GM12891 (cell line): ENCODE measurements at places on chromosomes 5 and 9.

DNA sequence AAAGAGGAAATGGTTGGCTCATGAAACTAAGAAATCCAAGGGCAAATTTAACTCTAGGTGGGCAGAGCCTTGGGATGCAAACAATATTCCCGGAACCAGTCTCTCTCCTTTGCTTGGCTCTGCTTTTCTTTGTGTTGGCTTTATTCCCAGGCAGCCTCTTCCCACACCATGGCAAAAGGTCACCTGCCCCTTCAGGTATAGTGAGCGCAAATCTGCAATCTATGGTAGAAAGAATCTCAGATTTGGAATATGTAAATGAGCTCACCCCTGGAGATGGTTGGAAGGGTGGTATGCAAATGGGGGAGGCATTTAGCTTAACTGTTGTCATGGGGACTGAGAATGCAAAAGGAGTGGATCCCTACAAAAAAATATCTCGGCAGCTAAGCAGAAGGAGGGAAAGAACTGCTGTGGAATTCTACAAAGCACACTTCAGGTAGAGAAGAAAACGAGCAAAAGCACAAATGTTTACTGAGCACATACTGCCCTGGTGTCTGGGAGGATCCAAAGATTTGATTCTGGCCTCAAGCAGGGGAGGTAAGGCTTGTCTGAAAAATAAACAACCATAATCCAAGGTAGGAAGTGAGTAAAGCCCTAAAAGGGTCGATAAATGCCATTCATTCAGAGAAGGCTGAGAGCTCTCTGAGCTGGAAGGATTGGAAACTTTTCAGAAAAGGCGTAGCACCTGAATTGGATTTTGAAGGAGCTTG is 139.7 kb downstream of the TLE1 start:
- DNase-seq, result no peak

DNA sequence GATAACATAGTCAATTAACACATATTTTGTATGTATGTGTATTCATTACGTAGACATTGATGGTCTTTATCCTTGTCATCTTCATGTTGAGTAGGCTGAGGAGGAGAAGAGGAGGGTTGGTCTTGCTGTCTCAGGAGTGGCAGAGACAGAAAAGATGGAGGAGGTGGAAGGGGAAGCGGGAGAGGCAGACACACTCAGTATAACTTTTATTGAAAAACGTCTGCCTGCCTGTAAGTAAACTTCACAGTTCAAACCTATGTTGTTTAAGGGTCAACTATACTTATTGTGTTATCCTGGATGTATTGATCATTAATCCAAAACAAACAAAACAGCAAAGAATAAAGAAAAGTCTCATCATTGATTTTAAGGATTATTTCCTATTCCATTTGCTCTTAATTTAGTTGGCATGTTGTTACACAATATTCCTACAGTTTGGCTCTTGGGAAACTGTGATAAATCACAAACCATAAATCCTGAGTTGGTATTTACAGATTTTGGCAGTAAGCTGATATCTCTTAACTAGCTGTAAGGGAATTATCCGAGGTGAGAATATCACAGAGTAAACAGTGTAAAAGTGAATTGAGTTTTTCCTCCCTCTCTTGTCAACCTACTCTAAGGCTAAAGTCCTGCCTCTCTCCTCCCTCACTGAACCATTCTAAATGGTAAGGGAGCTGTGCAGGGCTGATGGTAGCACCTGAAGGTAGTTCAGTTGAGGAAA is 487.2 kb downstream of the SPATA31D1 start:
- DNase-seq, result no peak

DNA sequence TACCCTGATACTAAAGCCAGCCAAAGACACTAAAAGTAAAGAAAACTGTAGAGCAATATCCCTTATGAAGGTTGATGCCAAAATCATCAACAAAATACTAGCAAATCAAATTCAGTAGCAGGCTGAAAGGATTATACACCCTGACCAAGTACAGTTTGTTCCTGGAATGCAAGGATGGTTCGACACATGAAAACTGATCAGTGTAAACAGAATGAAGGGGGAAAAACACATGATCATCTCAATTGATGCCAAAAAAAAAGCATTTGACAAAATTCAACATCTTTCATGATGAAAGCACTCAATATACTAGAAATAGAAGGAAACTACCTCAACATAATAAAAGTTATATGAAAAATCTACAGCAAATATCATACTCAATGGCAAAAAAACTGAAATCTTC is 43.5 kb upstream of the LRRC14B start:
- DNase-seq, result no peak

DNA sequence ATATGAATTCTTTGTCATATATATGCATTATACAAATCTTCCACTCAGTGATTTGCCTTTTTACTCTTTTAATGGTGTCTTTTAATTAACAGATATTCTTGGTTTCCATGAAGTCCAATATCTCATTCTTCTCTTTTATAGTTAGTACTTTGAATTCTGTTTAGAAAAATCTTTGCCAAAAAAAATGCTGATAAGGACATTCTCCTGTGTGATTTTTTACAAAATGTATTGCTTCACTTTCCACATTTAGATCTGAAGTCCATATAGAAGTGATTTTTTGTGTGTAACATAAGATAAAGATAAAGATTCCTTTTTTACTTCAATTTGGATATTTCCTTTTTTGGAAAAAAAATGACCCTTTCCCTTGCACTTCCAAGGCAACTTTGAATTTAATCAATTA is 50.3 kb downstream of the OTP start:
- DNase-seq, result no peak

DNA sequence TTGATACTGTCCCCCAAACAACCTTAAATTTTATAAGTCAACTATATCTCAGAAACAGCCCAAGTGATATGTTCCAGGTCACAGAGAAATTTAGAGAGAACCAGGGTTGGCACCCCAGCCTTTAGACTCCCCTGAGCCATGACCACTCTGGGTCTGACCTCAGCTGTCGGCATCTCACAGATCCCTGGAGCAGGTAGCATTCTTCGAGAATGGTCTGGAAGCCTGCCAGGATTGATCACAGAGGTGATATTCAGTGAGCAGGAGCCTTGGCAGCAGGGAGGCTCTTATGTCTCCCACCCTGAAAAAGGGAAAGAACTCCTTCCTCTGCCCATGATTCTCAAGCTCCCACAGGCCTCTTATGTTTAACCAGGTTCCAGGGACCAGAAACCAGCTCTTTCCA is 58.2 kb downstream of the PLK2 start:
- no peak for DNase-seq

DNA sequence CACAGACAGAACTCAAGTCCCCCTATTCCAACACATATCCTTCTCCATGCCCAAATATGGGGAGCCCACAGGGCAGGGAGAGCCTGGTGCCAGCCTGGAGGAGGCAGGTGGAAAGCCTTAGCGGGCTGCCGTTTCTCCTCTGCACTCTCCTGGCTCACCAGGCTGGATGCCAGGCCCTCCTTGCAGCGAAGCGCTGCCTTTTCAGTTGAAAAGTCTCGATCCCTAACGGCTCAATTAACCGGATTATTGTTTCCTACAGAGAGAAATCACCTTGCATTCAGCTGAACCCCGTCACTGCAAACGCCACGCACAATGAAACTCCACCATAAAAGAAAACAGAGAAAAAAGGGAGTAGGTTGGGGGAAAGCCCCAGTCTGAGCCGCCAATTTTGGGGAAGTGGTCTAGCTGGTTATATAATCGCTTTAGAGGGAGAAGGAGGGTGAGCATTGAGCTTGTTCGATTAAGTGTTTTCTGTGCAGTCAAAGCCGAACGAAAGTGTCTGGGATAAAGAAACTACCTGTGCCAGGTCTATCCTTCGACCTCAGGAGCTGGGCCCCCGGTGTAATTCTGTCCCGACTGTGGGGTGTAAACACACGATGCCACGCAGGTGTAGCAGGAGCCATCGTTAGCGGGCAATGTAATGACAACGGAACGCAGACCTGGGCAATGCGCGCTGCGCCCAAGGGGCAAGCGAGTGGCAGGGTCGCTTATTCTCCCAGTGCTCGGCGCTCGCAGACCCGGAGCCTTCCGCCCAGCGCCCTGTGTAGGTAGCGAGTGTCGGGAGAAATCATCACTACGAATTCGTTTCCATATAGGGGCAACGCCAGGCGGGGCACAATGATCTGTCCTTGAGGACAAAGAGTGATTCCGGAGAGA is 3.8 kb downstream of the BARHL1 start:
- no peak for DNase-seq

DNA sequence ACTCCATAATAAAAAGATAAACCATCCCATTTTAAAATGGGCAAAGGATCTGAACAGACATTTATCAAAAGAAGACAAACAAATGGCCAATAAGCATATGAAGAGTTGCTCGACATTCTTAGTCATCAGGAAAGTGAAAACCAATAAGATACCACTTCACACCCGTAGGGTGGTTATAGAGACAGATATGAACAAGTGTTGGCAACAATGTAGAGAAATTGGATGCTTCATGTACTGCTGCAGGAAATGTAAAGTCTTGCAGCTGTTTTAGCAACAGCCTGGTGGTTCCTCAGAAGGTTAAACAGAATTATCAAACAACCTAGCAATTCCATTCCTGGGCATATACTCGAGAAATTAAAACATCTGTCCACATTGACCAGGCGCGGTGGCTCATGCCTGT is 42.5 kb downstream of the GTF3C4 start:
- no peak for DNase-seq

DNA sequence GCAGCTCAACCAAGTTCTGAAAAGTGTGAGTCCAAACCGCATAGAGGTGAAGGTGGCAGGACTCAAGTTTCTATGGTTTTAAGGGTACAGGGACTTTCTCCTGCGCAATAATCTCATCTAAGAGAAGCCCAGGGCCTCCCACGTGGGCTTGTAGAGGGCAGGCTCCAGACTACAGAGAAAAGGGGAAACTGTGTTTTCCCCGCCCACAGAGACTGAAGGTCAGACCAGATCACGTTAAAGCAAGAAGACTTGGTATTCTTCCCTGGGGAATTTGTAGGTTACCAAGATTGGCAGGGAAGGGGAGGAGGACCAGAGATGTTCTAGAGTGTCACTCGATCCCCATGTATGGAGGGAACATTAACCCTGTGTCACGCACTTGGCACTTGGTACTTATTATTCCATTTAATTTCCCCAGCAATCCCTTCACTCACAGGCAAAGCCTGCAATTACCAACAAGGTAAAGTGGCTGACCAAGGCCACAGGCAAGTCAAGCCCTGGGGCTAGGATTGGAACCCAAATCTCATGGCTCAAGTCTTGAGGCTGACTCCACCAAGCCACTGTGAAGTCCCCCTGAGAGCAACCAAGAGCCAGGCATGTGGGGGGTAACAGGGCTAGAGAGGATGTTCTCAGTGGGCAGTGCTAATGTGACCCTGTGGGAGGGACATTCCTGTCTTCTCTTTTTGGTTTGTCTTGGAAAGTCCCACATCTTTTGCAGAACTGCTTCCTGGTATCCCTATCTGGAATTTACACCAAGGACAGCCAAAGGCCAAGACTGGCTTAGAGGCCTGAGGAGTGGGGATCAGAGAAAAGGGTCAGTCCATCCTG is 18.3 kb upstream of the NEK6 start:
- no peak for DNase-seq

- no peak for DNase-seq
Observed at GRCh38 chr5:89849830-89850512, 559.6 kb downstream of the CETN3 start.

- DNase-seq, result no peak
Observed at GRCh38 chr5:11384441-11385250, 519.6 kb downstream of the CTNND2 start.

DNA sequence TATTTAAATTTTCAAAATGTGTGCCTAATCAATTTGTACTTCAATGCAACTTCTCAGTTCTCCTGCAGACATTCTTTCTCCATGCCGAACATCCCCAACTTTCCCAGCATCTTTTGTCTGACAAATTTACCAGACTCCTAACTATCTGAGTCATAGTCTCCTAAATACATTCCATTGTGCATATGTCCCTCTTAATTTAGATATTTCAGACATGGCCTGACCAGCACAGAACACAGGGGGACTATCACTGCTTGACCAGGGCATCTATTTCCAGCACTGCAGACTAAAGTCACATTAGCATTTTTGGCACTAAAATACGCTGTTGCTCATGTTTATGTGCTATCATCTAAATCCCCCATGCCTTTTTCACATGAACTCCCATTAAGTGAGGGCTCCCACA is 71.9 kb downstream of the ITGA1 start:
- no peak for DNase-seq

- no peak for DNase-seq
Observed at GRCh38 chr5:103371046-103371607, 112.6 kb downstream of the MACIR start.

DNA sequence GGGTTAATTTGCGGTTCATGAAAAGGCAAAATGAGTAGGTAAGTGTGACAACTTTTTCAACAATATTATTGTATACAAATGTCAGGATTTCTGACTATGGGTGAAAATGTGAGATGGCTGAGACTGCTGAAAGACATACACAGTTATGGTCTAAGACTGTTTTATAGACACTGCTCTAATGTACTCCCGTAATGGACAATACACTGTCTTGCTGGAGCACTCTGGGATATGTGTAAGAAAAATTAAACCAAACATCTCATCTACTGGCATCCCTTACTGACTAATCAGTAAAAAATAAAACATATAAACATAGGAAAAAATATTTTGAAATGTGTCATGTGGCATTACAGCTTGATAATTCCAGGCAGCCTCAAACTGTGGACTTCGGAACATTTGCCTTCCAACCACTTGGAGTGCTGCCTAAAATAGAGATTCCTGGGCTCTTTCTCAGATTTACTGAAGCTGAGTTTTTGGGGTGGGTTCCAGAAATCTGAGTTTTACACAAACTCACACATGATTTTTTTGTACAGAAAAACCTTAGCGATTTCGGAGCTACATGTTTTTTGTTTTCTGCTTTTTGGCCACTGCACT is 233.9 kb upstream of the TBCA start:
- DNase-seq, result no peak

GRCh38 chr9:136355616-136356557 is 7.7 kb downstream of the DNLZ start:
- DNase-seq, result no peak

DNA sequence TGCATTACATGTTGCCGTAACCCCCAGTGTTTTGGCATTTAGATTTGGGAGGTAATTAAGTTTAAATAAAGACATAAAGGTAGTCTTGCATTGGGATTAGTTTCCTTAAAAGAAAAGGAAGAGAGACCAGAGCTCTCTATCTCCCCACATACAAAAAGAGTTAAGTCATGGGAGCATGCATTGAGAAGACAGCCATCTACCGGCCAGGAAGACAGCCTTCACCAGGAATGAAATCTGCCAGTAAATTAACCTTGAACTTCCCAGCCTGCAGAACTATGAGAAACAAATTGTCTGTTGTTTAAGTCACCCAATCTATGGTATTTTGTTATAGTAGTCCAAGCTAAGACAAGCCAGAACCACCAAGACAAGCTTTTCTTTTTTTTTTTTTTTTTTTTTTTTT is 567.0 kb upstream of the CDH18 start:
- DNase-seq, result no peak

DNA sequence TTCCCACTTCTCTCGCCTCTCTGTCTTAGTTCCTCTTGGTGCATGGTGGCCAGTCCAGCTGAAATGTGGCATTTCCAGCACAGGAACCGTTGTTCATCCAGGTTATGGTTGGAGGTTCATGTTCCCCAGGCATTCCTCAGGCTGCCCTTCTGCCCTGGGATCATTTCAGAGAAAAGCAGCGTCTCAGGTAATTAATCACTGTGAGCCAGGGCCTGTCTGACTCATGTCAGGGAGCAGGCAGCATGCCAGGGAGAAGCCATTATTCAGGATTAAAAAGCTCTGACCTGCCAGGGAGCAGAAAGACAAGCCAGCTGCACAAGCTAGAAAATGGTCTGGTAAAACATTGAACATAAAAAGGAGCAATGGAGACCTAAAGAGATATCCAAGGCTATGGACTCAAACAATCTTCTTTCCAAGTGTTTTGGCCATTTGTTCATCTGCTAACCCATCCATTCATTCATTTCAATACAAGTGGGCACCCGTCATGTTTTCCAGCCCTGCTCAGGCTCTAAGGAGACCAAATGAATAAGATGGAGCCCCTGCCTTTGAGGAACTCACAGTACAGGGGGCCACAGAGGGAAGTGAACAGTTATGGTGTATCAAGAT is 241.4 kb downstream of the DRD1 start:
- no peak for DNase-seq
